NCI-H187 treated with DMSO at 0.1 percent for 48 hours (cell line): ENCODE measurements at places on chromosomes 5 and 9.

DNA sequence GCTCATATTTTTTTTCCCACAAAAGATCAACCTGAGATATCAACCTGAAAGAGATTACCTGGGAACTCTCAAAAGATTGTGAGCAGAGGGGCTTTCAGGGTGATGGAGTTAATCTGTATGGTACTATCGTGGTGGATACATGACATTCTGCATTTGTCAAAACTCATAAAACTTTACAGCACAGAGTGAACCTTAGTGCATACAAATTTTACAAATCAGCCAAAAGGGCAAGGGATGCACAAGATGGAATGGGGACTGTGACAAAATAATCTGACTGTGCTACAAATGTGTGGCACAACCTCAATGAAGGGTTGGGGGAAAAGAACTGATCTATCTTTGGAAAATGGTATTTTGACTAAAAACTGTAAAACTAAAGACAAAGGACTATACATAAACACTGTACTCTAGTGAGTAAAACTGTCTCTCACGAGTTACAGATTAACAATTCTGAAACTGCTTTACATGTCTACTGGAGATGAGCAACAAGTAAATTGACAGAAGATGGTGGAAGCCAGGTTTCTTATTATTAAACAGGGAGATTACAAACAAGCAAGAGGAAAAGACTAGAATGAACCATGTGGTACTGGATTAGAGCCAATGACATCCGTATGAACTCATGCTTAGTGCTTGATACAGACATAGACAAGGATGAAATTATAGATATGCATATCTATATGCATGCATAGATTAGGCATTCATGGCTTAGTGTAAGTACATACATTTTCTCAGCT, 24.8 kb upstream of the RLN1 start:
- no peak for DNase-seq

DNA sequence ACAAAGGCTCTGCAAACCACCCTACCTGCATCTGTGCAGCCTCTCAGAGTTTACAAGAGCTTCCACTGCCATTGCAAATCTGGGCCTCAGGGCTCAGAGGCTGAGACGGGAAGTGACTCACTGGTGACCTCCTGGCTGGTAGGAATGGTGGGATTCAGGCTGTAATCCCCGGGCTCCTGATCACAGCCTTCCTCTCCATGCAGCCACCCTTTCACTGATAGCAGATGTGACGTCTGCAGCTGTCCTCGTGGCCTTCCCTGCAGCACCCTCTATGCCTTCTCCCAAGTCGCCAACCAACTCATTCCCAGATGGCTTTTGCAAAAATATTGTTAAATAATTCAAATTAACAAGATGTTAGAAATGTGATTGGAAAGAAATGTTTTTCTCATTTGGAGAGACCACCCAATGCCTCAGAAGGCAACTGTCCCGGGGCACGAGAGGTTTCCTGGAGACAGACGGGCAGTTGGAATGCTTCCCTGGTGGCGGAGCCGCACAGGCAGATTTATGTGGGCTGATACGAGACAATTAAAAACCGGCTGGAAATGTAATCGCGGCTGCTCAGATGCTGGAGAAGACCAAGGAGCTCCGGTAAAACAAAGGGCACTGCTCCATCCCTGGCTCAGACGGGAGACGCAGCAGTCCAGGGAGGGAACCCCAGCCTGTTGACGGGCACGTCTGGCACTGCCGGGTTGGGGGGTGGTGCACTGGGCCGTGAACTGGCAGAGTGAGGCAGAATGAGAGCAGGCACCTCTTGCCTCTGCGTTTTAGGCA, 34.4 kb upstream of the SLC25A51 start:
- DNase-seq = no peak

DNA sequence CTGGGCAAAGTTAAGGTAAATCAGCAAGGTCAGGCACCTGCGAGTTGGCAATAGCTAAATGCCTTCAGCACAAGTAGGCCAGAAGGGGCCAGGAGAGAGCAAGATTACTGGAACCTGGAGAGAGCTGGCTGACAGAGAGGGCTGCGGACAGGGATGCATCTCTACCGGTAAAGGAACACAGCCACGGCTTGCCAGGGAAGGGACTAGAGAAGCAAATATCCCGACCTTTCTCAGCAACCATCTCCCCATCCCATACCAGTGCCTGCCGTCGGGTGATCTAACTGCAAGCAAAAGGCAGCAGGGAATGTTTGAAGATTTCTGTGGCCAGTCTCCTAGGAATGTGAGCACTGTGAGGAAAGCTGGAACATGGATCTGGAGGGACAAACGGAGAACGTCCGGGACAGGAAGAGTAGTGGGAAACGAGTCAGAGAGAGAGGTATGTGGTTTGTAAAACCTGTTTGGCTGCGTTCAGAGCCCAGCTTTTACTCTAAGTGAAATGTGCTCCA, 15.9 kb upstream of the ABLIM3 start:
- no peak for DNase-seq

DNA sequence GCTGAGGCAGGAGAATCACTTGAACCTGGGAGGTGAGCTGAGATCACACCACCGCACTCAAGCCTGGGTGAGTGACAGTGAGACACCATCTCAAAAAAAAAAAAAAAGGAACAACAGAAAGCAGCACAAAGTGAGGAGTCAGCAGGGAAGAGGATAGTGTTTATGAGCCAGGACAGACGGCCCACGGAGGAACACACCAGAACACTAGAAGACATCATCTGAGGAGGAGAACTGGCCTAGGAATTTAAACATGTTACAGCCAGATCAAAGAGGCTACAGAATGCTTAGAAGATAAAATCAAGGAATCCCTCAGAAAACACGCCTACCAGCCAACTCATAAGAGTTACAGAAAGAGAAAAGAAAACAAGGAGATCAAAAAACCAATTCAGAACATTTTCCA, 12.2 kb downstream of the UBAC1 start:
- DNase-seq = no peak

DNA sequence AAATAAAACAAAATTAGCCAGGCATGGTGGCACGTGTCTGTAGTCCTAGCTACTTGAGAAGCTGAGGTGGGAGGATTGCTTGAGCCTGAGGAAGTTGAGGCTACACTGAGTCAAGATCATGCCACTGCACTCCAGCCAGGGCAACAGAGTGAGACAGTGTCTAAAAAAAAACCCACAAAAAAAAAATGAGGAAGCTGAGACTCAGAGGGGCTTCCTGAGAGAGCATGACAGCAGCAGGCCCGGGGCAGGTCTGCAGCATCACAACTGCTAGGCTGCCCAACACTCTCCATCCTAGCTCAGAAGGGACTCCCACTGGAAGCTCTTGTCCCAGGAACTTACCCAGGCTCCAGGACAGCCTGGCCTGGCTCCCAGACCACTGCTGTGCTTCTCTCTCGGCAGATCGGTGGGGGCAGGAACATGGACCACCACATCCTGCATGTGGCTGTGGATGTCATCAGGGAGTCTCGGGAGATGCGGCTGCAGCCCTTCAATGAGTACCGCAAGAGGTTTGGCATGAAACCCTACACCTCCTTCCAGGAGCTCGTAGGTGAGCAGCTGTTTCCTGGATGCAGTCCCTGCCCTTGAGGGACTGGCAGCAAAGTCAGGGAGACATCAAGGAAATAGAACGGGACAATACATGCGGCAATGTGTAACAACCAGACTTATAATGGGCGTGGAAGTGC, 19.1 kb downstream of the PTGS1 start:
- DNase-seq = no peak
